Purkinje cell (primary cell): ENCODE measurements at places on chromosomes 11 and 22. TPM values are rescaled to one million over a fixed set of nuclear protein-coding genes. Genes with fewer than 3 reads are reported as not detected.

Gene NNMT
- 4.8 TPM in 1 of 2 replicates, not detected in the other for polyA plus RNA-seq

Gene NLRP10
- not detected in 2 replicates for polyA plus RNA-seq

Gene MMP8
- polyA plus RNA-seq: not detected in 2 replicates

Gene RFPL1
- not detected in 2 replicates for polyA plus RNA-seq

Gene OR10D3
- polyA plus RNA-seq: not detected in 2 replicates

Gene YAP1
- polyA plus RNA-seq: 2.5 and 3.6 TPM in 2 replicates

Gene KRTAP5-1
- polyA plus RNA-seq: not detected in 2 replicates

Gene CRYAB
- polyA plus RNA-seq: 517 and 524 TPM in 2 replicates

Gene MPZL2
- not detected in 2 replicates for polyA plus RNA-seq

Gene CPT1B
- polyA plus RNA-seq: 0.88 and 1.2 TPM in 2 replicates

Gene KRTAP5-2
- polyA plus RNA-seq: not detected in 2 replicates

Gene FAM227A
- 0.07 and 0.93 TPM in 2 replicates for polyA plus RNA-seq

Gene C11orf86
- not detected in 2 replicates for polyA plus RNA-seq

Gene FXYD6
- 4.9 and 113 TPM in 2 replicates for polyA plus RNA-seq

Gene OR51E1
- not detected in 2 replicates for polyA plus RNA-seq

Gene PYGM
- polyA plus RNA-seq: 0.69 and 1.4 TPM in 2 replicates

Gene CLTCL1
- polyA plus RNA-seq: 0.06 and 0.44 TPM in 2 replicates

Gene LRRC55
- polyA plus RNA-seq: 0.07 TPM in 1 of 2 replicates, not detected in the other

Gene LRRC74B
- polyA plus RNA-seq: not detected in 2 replicates

Gene CCDC73
- polyA plus RNA-seq: 0.40 and 0.91 TPM in 2 replicates

Gene MPPED2
- polyA plus RNA-seq: 6.8 and 13.2 TPM in 2 replicates

Gene RNASEH2C
- polyA plus RNA-seq: 6.6 and 13.0 TPM in 2 replicates

Gene CLMP
- polyA plus RNA-seq: 103 and 147 TPM in 2 replicates
